SJCRH30 (cell line): ENCODE measurements at places on chromosomes 3 and 15.
A peak's percentile ranks its signal among the peaks of the same experiment; 100 is the strongest.

DNA sequence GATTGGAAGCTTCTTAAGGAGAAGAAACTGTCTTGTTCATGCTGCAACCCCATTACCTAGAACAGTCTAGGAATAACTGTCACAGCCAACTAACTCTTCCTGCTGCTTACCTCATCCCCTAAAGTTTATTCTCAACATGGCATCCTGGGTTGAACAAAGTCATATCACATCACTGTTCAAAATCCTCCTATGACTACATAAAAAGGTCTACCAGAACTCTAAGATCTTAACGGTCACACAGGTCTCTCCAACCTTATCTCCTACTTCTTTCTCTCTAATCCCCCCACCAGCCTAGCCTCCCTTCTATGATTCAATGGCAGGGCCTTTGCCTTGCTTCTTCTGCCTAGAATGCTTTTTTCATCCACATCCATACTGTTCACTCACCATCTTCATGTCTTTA is 69.3 kb downstream of the CLASP2 start:
- H3K27me3 ChIP-seq, result no peaks in the 10 kb centered on the region
- no peaks in the 10 kb centered on the region for H3K36me3 ChIP-seq
- H3K4me3 ChIP-seq, result no peak overlapping the region
- DNase-seq, result no peak
- peaks cover 23% of the 10 kb centered on the region for H3K4me1 ChIP-seq
- no peak overlapping the region for H3K27ac ChIP-seq

GRCh38 chr3:197590313-197590962 is 34.7 kb upstream of the BDH1 start:
- no peak overlapping the region for H3K4me3 ChIP-seq
- H3K36me3 ChIP-seq, result no peaks in the 10 kb centered on the region
- no peak overlapping the region for H3K27ac ChIP-seq
- DNase-seq, result no peak
- no peaks in the 10 kb centered on the region for H3K27me3 ChIP-seq

DNA sequence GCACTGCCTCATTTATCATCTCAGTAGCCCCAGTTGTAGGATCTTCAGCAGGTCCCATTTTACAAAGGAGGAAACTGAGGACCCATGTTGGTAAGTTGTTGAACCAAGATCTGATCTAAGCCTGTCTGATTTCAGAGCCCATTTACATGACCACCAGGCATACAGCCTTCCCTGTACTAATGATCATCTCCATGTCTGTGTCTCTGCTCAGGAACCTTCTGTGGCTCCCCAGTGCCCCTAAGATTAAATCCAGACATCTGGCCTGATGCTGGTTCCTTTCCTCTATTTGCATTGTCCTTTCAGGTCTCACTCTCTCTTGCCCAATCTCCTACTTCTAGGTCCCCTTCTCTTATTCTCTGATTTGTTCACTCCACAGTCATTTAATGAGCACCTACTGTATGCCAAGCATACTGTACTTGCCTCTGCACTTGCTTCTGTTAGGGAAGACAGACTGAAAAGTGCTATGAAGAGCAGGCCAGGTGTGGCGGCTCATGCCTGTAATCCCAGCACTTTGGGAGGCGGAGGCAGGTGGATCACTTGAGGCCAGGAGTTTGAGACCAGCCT is 32.4 kb downstream of the ATP2B2 start:
- no peak overlapping the region for H3K27ac ChIP-seq
- no peaks in the 10 kb centered on the region for H3K27me3 ChIP-seq
- no peak overlapping the region for H3K4me3 ChIP-seq
- DNase-seq, result no peak

DNA sequence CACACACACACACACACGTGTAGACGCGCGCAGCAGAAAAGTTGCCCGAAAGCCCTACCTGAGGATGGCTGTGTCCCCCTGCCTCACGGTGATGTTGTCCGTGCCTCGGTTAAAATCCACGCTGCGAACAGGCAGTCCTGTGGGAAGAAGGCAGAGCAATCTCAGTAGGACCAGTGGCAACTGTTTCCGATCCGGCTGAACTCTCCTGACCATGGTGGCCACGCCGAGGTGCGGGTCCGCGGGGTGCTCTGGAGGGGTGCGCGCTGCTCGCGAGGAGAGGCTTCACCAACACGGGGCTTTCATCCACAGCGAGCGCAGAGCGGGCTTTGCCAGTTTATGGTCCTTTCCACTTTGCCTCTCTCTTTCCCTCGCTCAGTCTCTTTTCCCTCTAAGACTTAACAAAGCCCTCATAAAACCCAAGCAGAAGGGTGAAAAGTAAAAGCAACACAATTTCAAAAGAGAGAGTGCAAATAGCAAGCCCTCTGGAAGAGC is 422 bp downstream of the LSAMP start:
- peak; percentile 2 for DNase-seq
- H3K27ac ChIP-seq, result no peak overlapping the region
- no peaks in the 10 kb centered on the region for H3K36me3 ChIP-seq
- H3K4me1 ChIP-seq, result no peaks in the 10 kb centered on the region

DNA sequence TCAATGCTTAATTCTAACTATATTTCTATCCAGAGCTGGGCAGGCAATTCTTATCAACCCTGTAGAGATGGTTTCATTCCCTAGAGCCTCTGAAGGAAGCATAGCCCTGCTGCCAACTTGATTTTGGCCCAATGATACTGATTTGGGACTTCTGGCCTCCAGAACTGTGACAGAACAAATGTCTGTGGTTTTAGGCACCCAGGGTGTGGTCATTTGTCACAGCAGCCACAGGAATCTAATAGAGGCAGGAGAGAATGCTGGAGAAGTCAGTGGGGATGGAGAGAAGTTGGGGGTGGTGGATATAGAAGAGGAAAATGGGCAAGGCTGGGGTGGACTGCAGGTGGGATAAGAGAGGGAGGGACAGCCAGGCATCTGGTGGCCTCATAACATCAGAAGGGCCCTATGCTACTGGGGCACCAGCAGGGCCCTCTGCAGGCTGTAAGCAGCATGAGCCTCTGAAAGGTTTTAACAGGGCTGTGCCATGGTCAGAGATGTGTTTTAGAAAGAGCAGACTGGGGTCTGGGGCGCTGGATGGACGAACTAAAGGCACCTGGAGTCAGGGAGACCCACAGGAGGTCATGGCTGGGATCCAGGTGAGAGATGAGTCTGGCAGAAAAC is 19.8 kb downstream of the MRPS11 start:
- H3K27me3 ChIP-seq, result no peaks in the 10 kb centered on the region
- no peak for DNase-seq
- no peaks in the 10 kb centered on the region for H3K36me3 ChIP-seq

- DNase-seq, result no peak
- no peaks in the 10 kb centered on the region for H3K27me3 ChIP-seq
- H3K36me3 ChIP-seq, result no peaks in the 10 kb centered on the region
- H3K27ac ChIP-seq, result no peak overlapping the region
- no peak overlapping the region for H3K4me3 ChIP-seq
- H3K4me1 ChIP-seq, result peaks cover 3% of the 10 kb centered on the region
These were observed 46.4 kb upstream of the CAPN7 start for GRCh38 chr3:15159501-15160136.

DNA sequence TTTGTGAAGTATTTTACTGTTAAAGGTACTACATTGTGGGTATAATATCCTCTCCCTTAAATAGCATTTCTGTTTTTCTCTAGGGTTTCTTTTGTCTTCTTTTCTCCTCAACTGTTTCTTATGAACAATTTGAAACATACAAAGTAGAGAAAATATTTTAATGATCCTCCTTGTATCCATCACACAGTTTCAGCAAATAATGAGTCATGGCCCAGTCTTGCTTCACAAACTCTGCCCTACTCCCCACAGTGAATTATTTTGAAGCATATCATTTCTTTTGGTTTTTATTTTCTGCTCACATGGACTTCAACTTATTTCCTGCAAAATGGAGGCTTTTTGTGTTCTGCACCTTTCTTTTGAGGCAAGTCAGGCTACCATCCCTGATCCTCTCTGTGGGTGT is 6.1 kb upstream of the SCAANT1 start:
- no peak overlapping the region for H3K27ac ChIP-seq
- H3K4me1 ChIP-seq, result no peaks in the 10 kb centered on the region
- DNase-seq, result no peak
- no peak overlapping the region for H3K4me3 ChIP-seq
- no peaks in the 10 kb centered on the region for H3K27me3 ChIP-seq
- H3K36me3 ChIP-seq, result peaks cover 11% of the 10 kb centered on the region; the same call in 1 of the 2 replicates

DNA sequence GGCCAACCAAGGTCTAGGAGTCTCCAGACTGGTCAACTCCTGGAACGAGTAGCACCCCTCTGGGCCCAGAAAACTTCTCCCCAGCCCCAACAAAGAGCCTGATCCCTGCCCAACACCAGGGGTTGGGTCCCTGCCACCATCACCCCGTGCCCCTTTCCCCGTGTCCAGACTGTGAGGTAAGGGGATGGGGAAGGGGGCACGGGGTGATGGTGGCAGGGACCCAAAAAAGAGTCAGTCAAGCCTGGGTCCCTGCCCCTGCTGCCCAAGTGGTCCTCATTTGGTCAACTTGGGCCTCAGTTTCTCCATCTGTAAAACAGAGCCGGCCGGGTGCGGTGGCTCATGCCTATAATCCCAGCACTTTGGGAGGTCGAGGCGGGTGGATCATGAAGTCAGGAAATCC is 1.1 kb upstream of the NBEAL2 start:
- DNase-seq, result no peak
- H3K27ac ChIP-seq, result peak overlapping the region; percentile 63
- H3K4me3 ChIP-seq, result peak overlapping the region; percentile 77
- H3K27me3 ChIP-seq, result no peaks in the 10 kb centered on the region

- H3K27ac ChIP-seq, result no peak overlapping the region
- H3K27me3 ChIP-seq, result no peaks in the 10 kb centered on the region
- no peaks in the 10 kb centered on the region for H3K4me1 ChIP-seq
- H3K4me3 ChIP-seq, result peak overlapping the region; percentile 58
- H3K36me3 ChIP-seq, result no peaks in the 10 kb centered on the region
These were observed 1.1 kb downstream of the ATP10A start for GRCh38 chr15:25862071-25862471.

DNA sequence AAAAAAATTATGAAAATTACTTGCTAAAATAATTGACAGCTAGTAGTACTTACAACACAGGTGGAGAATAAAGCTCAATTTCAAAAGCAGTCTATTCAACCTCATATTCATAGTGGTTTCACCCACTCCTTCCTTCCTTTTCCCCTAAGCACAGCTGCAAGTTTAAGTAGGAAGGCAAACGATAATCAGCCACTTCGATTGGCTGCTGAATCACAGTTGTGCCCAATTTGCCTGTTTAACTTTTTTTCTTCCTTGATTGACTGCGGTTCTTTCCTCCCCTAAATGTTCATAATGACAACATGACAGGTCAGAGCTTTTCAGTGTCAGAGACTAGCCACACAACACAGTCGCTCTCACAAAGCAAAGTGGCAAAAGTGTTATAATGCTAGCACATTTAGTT is 468.0 kb upstream of the GBE1 start:
- H3K36me3 ChIP-seq, result no peaks in the 10 kb centered on the region
- H3K4me1 ChIP-seq, result no peaks in the 10 kb centered on the region
- no peak for DNase-seq
- H3K27me3 ChIP-seq, result no peaks in the 10 kb centered on the region
- H3K27ac ChIP-seq, result no peak overlapping the region

- no peak overlapping the region for H3K27ac ChIP-seq
- H3K27me3 ChIP-seq, result no peaks in the 10 kb centered on the region
- no peaks in the 10 kb centered on the region for H3K36me3 ChIP-seq
- no peaks in the 10 kb centered on the region for H3K4me1 ChIP-seq
- no peak overlapping the region for H3K4me3 ChIP-seq
- no peak for DNase-seq
These were observed 204.8 kb upstream of the TOPAZ1 start for GRCh38 chr3:44036850-44037249.

- H3K4me3 ChIP-seq, result no peak overlapping the region
- H3K4me1 ChIP-seq, result no peaks in the 10 kb centered on the region
- no peak overlapping the region for H3K27ac ChIP-seq
- H3K27me3 ChIP-seq, result no peaks in the 10 kb centered on the region
- no peaks in the 10 kb centered on the region for H3K36me3 ChIP-seq
These were observed 183.7 kb upstream of the LRRN1 start for GRCh38 chr3:3615533-3615932.

DNA sequence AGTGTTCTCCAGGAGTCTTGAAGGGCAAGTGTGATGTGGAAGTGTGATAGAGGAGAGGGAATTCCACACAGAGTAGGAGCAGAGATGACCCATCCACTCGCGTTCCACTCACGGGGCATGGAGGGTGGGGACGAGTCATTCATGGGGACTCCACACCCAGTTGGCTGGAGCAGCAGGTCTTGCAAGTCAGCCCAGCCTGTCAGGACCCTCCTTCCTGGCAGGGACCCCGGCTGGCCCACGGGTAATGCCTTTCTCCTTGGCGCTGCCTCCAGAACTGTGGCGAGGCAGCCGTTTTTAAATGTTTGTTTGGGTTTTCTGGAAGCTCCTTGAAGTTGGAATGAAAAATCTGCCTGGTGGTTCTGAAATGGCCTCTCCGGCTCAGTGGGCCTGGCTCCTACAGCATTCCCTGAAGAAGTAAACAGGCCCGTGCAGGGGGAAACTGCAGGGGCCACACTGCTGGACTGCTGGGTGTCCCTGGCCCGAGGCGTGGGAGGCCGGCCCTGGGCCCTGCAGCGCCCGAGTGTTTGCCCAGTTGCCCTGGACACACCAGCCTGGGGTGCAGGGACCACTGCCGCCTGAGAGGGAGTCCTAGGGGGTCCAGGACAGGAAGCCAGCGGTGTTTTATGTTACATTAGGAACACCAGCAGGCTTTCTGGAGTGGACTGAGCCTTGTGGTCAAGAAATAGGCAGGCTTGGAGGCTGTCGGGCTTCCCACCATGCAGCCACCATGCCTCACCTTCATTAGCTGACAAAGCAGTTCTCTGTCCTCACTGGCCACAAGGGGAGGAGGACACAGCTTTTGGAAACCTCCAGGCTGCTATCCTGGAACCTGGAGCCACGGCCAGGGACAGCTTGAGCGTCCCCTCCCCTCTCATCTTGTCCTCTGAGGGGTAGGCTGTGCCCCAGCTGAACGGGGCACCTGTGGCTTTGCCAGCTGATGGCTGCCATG is 61.3 kb downstream of the CEMIP start:
- no peak overlapping the region for H3K4me3 ChIP-seq
- H3K27ac ChIP-seq, result no peak overlapping the region
- H3K27me3 ChIP-seq, result no peaks in the 10 kb centered on the region
- DNase-seq, result no peak
- no peaks in the 10 kb centered on the region for H3K36me3 ChIP-seq

DNA sequence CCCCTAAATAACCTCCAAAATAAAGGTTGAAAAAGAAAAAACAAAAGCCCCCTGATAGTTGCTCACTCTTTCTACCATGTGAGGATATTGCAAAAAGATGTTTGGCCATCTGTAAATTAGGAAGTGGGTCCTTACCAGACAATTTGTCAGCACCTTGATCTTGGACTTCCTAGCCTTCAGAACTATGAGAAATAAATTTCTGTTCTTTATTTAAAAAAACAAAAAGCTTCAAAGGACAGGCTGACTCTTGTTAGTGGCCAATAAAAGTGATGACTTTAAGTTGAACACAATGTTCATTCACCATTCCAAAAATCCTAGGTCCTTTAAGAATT is 103.5 kb downstream of the CBLB start:
- no peaks in the 10 kb centered on the region for H3K4me1 ChIP-seq
- no peaks in the 10 kb centered on the region for H3K27me3 ChIP-seq
- no peak overlapping the region for H3K4me3 ChIP-seq
- DNase-seq, result no peak
- H3K27ac ChIP-seq, result no peak overlapping the region
- no peaks in the 10 kb centered on the region; the same call in none of the 2 replicates for H3K36me3 ChIP-seq
